ENCODE measurements at places on chromosomes 13 and 19.

DNA sequence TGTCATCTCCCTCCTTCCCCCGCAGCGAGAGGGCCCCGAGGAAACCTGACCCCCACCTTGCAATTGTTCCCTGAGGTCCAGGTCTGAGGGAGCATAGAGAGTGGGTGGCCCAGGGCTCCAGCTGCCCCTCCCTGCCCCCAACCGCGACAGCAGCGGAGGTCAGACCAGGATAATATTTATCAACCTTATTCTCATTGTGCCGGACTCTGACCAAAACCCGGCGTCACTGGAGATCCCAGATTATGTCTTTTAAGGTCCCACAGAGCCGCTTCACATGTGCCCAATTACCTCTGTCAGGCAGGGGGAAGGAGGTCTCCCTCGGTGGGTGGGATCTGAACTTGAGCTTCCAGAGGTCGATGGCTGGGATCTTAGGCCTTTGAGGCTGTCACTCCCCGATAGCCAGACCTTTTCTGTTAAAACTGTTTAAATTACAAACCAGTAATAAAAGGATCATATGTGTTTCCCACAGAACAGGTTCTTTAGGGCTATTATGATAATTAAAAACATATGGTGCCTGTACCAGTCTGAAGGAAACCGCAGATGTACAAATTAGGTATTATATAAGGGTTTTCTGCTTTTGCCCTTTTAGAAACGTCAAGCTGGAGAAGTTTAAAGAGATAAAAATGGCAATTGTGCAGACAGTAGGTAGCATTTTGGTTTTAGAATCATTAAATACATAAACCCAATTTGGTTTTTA is 195.5 kb downstream of the ZNF536 start:
- no peak for DNase-seq

GRCh38 chr13:34155931-34156607 is 338.1 kb downstream of the RFC3 start:
- no peak for DNase-seq

- DNase-seq, result no peak
These were observed 14.3 kb downstream of the MRPS12 start for GRCh38 chr19:38944981-38945506.

DNA sequence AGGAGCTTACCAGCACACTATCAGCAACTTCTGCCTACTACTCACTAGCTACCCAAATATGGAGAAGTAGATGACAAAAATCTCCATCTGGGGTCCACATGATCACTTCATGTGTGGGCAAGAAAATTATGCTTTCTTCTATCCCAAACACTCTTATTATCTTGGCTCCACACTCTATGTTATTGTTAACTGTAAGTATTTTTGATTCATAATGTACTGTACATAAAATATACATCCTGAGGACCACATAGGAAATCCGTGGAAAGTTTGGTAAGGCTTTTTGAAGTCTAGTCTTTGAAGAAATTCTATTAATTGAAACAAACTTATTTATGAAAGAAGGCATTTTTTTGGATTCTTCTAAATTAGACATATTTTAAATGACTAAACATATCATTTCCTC is 378.8 kb downstream of the DACH1 start:
- DNase-seq, result no peak

Data from Panc1 (cell line).